Astrocyte (in vitro differentiated cells and primary cell): ENCODE measurements at places on chromosomes 6 and 20. TPM values are rescaled to one million over a fixed set of nuclear protein-coding genes. Genes with fewer than 3 reads are reported as not detected.

DNA sequence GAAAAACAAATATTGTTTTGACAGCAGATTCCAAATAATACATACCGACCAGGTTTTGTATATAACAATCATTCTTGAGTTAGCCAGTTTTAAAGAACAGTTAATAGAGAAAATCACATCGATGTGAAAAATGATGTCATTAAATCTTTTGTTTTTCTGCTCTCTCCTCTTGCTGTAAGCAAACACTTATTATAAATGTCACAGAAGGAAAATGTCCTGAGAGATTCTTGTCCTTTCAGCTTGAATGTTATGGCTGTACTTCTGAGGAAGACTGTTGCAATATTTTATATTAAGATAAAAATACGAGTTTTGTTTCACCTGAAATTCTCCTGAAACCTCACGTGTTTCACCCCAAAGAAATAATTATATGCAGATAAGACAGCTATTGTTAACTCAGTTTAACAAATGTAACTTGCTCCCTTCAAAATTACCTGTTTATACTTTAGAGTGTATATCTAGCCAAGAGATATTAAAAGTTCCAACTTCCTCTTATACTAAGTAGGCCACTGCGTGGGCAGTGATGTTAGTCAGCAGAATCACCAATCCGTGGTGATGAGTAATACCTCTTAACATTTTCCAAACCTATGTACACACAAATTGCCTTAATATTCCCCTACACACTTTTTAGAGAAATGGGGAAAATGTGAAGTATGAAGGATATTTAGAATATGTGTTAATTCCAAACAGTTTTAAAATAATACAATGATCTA, 1111.4 kb upstream of the CITED2 start:
- no peak overlapping the region for H3K4me3 ChIP-seq
- no peaks in the 10 kb centered on the region for H3K36me3 ChIP-seq
- H3K4me1 ChIP-seq = peaks cover 23% of the 10 kb centered on the region
- no peaks in the 10 kb centered on the region for H3K27me3 ChIP-seq
- H3K27ac ChIP-seq = peak overlapping the region; percentile 76

DNA sequence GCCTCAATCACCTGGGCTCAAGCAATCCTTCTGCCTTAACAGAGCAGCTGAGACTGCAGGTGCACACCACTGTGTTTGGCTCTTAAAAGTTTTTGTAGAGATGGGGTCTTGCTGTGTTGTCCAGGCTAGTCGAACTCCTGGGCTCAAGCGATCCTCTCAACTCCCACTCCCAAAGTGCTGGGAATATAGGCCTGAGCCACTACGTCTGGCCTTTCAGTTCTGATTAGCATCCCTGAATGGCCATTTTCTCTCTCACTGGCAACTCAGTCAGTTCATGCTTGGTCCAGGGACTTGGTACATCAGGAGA, 28.5 kb downstream of the DNMT3B start:
- no peaks in the 10 kb centered on the region for H3K4me1 ChIP-seq
- no peak for DNase-seq
- H3K27me3 ChIP-seq = no peaks in the 10 kb centered on the region
- peaks cover 3% of the 10 kb centered on the region for H3K36me3 ChIP-seq

OR2B6 gene
- not detected in 2 replicates for total RNA-seq

GRCh38 chr20:36084897-36085613, 69.5 kb upstream of the EPB41L1 start:
- H3K36me3 ChIP-seq = no peaks in the 10 kb centered on the region
- peaks cover 11% of the 10 kb centered on the region for H3K4me1 ChIP-seq
- peak; percentile 55 for DNase-seq
- H3K27me3 ChIP-seq = peaks cover 3% of the 10 kb centered on the region
- H3K27ac ChIP-seq = no peak overlapping the region

DNA sequence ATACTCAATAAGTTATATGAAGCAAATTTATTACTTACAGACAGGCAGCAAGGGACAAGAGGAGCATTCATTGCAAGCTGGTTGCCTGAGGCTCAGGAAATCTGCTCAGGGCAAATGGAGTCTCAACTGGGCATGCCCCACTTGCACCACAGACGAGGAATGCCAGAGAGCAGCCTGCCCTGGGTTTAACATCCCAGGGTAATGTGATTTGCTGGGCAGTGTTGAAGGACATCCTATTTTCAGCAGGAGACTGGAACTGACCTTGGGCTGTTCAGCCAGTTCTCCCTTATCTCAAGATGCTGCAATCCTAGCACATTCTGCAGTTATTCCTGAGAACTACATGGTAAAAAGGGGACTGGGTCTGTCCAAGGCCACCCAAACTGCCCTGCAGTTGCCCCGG, 3.8 kb upstream of the ENTPD6 start:
- no peaks in the 10 kb centered on the region for H3K27me3 ChIP-seq
- H3K4me1 ChIP-seq = peaks cover 9% of the 10 kb centered on the region

DNA sequence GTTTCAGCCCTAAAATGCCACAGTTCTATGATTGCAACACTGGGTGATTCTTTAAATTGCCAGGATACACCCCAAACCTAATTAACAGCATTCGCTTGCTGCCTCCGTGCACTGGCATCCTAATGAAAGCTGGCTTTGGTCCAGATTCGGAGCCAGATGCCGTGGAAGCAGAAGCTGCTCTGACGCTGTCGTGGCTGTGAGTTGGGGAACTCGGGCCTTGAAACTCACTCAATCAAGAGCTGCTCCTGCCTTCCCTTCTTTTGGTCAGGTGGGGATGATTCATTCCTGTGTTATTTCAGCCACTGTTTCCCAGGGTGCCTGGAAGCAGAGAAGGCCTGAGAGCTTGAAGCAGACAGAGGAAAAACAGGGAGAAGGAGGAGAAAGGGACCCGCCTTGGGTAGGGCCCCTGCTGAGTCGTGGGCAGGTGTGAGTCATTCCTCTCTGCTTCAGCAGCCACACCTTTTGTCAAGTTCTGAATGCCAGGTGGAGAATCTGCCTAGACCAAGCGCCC, 36.2 kb upstream of the DSP start:
- H3K27ac ChIP-seq = peak overlapping the region; percentile 74
- peak overlapping the region; percentile 6 for H3K4me3 ChIP-seq
- H3K36me3 ChIP-seq = no peaks in the 10 kb centered on the region
- peaks cover 12% of the 10 kb centered on the region for H3K4me1 ChIP-seq
- peak; percentile 91 for DNase-seq

NRN1 gene
- 0.82 and 1.0 TPM in 2 replicates for total RNA-seq

DNA sequence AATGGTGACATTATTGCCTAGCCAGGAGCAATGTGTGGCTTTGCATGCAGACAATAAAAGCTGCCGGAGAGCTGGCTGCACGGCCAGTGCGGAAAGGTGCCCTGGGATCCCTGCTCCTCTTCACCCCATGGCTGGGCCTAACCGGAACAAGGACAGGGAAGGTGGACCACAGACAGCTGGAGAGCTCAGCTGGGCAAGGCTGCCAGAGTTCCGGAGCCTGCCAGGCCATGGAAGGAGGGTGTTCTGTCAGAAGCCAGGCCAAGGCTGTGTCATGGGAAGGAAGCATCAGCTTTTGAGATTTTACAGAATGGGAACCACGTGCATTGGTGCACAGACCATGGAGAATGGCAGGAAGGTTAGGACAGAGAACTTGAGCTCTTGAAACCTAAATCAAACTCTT, 25.0 kb downstream of the MAP1LC3A start:
- no peak overlapping the region for H3K4me3 ChIP-seq
- H3K36me3 ChIP-seq = peaks cover 3% of the 10 kb centered on the region
- H3K4me1 ChIP-seq = peaks cover 33% of the 10 kb centered on the region
- DNase-seq = no peak

DNA sequence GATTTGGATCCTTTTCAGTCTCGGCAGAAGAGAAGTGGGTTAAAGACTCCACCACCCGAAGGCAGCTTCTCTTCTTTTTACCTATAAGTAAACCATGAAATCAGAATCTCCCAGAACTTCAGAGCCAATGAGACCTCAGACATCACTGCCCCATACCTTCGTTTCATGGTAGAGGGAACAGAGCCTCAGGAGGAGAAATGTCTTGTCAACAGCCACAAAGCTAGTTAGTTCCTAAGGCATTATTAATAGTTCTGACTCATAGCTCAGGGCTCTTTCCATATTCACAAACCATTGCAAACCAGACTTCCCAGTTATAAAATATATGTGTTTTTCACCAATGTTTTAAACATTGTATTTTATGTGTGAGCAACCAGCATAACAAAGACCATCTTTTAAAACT, 118.7 kb upstream of the RIPOR2 start:
- no peak overlapping the region for H3K4me3 ChIP-seq
- peaks cover 24% of the 10 kb centered on the region for H3K4me1 ChIP-seq
- peak; percentile 85 for DNase-seq
- no peaks in the 10 kb centered on the region for H3K27me3 ChIP-seq
- H3K36me3 ChIP-seq = no peaks in the 10 kb centered on the region

GRCh38 chr20:8953300-8953699, 115.6 kb upstream of the PLCB4 start:
- H3K4me1 ChIP-seq = no peaks in the 10 kb centered on the region
- no peak for DNase-seq
- H3K27ac ChIP-seq = no peak overlapping the region

DACT2 gene
- total RNA-seq = 0.20 TPM in 1 of 2 replicates, not detected in the other

DNA sequence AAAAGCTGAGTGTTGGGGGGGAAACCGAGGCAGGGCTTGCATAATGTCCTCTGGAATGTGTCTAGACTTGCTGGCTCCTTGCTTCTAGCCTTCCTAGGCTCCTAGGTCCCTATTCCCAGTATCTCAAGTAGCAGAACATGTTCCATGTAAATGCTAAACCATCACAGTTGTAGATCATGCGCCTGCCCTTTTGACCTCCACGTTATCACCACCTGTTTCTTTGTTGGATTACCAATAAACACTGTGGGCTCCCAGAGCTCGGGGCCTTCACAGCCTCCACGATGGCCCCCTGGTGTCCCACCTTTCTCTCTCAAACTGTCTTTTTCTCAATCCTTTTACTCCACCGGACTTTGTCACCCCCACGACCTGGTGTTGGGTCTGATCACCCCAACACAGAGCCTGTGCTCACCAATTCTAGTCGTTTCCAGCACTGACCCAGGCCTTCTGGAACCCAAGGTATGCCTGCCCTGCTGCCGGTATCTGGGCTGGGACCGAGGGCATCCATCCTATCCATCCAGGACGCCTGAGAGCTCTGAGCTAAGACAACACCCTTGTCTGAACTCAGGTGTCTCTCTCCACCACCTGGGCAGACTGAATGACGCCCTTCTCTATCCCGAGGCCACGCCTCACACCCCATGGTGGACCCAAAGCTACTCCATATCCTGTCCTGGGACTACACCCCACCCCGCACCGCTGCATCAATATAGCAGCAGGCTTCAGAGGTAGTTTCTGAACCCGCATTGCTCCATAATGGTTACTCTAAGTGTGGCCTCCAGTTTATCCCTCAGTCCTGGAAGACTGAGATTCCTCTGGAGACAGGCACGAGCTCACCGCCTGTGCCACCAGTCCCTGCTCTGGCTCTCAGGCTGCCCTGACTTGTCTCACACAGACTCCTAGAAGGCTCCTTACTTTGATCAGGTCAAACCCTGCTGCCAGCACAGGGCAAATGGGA, 9.3 kb upstream of the PRR18 start:
- no peak for DNase-seq
- no peaks in the 10 kb centered on the region for H3K4me1 ChIP-seq
- H3K27me3 ChIP-seq = no peaks in the 10 kb centered on the region
- H3K4me3 ChIP-seq = no peak overlapping the region

- H3K4me3 ChIP-seq = no peak overlapping the region
- H3K36me3 ChIP-seq = no peaks in the 10 kb centered on the region
- no peaks in the 10 kb centered on the region for H3K4me1 ChIP-seq
- no peaks in the 10 kb centered on the region for H3K27me3 ChIP-seq
Measured at GRCh38 chr20:3105256-3106137, 21.0 kb upstream of the AVP start.

DNA sequence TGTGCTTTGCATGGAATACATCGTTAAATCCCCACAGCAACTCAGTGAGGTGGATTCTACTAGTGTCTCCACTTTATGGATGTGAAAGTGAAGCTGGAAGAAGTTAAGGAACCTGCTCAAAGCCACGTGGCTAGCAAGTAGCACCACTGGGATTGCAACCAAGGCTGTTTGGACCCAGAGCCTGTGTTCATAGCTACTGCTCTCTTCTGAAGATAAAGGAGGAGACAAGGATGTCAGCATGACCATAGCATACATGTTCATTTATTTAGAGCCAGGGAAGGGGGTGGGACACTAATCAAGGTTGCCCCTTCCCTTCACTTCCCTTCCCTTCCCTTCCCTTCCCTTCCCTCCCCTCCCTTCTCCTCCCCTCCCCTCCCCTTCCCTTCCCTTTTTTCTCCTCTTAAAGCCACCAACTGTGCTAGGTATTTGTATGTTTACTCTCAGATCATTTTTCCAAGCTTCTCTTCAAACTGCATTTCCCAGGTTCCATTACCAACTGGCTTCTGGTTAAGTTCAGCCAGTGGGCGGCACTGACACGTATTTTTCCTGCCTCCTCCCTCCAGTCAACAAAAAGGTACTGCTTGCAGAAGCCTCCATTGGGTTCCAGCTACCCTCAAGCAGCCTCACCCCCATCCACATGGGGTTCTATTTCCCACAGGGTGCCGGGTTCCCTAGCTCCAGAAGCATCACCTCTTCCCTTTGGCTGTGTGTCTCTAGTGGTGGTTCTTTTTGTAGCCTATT, 134.9 kb downstream of the BCAS1 start:
- H3K36me3 ChIP-seq = no peaks in the 10 kb centered on the region
- no peak overlapping the region for H3K4me3 ChIP-seq
- no peaks in the 10 kb centered on the region for H3K27me3 ChIP-seq
- H3K27ac ChIP-seq = peak overlapping the region; percentile 61
- no peak for DNase-seq
